ENCODE measurements at places on chromosomes 7 and 10. TPM values are rescaled to one million over a fixed set of nuclear protein-coding genes. Genes with fewer than 3 reads are reported as not detected.

FKBP6 gene
- total RNA-seq, result not detected

MYL10 gene
- not detected for total RNA-seq

CALCR gene
- total RNA-seq, result not detected

SPDYE2B gene
- not detected for total RNA-seq

SLC13A1 gene
- not detected for total RNA-seq

PGAM2 gene
- total RNA-seq, result not detected

AKR1C4 gene
- total RNA-seq, result not detected

DNAJB9 gene
- total RNA-seq, result 11.6 TPM

ADCY1 gene
- 0.02 TPM for total RNA-seq

NPC1L1 gene
- total RNA-seq, result 0.07 TPM

DYNC1I1 gene
- not detected for total RNA-seq

TMEM270 gene
- not detected for total RNA-seq

UCMA gene
- total RNA-seq, result not detected

ADRB1 gene
- total RNA-seq, result 0.40 TPM

EBF3 gene
- total RNA-seq, result not detected

Measured in activated CD8-positive, alpha-beta T cell treated with anti-CD3 and anti-CD28 coated beads for 36 hours (primary cell).